ENCODE measurements at places on chromosomes 2 and 18. TPM values are rescaled to one million over a fixed set of nuclear protein-coding genes. Genes with fewer than 3 reads are reported as not detected.

GRCh38 chr18:44915661-44916060 is 235.0 kb downstream of the SETBP1 start:
- DNase-seq: no peak

DNA sequence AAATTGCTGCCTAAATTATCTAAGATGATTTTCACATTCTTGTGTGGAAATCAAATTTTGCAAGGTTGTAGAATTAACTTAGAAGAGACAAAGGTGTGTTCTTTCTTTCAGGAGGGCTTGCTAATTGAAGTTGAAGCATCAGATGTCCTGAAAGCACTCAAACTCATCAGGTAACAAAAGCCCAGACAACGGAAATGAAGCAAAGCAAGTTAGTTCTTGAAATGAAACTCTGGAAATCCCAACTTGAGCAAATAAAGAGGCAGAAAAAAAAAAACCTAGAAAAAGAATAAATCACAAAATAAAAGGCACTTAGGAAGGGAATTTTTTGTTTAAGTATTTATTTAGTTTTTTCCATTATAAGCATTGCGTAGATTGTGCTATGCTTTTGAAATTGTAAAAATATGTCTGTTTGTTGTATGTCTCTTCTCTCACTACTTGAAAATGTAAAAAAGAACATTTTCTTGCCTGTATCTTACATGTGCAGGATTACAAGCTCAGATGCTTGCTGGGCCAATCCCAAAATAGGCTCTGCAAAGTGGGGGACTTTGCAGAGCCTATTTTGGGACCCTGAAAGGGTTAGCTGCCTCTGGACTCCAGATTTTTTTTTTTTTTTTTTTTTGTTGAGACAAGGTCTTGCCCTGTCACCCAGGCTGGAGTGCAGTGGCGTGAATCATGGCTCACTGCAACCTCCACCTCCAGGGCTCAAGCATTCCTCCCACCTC is 46.7 kb downstream of the FAM161A start:
- DNase-seq: no peak

DNA sequence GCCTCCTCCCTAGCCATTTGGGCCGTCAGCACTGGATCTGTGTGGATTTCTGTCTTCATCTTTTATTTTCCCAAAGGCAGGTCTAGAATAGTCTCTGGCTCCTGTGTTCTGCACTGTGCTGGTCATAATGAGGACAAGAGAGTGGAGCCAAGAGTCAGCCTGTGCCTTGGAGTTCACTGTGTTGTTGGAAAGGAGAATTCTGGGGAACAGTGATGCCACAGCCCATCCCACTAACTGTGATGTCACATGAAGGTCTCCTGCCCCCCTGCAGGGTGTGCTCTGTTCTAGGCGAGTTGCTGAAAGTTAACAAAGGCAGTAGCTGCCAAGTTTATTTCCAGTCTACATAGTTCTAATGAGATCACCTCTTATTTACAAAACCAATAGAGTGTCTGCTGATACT is 248.5 kb downstream of the TPGS2 start:
- DNase-seq: no peak

DNA sequence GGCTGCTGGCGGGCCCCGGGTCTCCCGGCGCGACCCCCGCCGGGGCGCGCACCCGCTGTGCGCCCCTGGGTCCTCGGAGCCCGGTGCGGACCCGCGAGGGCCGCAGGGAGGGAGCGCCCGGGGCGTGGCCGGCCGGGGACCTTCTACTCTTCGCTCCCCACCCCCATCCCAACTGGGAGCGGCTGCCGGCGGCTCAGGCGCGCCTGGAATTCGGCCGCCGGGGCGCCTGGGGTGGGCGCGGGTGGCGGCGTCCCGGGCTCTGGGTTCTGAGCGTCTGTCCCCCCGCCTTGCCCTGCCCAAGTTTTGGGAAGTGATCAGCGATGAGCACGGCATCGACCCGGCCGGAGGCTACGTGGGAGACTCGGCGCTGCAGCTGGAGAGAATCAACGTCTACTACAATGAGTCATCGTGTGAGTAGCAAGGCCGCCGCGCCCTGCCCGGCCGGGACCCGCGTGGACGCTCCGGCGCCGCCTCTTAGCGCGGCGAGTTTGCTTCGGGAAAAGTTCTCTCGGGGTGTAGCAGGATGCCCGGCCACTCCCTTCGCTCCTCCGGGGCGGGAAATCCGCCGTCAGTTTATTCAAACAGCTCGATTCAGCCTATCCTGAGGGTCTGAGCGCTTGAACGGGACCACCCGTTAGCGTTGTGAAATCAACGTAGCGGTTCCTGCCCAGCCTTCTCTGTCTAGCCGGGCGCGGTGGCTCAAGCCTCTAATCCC is 502 bp downstream of the TUBB6 start:
- DNase-seq: peak; percentile 42

GRCh38 chr2:56502616-56503015 is 318.8 kb downstream of the CCDC85A start:
- no peak for DNase-seq

DNA sequence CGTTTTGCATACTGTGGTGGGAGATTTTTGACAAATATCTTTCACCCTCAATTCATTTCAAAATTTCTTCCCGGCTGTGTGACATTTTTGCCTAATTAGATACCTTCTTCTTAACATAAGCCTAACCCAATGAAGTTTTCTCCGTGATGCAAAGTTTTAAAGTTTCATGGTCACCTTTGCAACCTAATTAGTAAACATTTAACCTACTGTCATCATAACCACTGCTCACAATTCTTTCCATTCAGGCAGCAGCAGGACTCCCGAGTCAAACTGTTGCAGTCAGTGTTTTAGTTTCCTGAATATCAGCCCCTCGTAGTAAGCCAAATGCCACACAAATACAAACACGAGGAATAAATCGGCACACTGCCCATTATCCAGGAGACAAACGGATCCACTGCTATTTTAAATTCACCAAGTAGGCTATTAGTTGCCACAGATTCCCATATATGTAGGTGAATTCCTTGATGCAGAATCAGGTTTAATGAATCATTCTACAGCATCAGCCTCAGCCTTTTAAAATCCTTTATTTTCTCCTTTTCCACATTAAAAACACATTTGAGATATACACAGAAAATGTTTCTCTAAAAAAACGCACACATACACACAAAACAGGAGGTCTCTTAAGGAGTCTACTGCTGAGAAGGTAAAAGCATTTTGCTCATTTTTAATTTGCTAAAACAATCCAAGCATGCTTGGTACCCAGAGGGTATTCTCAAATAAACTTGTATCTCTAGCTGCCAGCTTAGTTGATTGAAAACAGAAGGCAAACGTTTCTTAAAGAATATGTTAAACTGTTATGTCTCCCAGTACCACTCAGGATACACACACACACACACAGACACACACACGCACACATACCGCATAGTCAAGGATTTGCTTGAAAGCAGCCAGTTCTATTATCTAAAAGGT is 106.5 kb upstream of the KCTD1 start:
- no peak for DNase-seq

- DNase-seq: no peak
Observed at GRCh38 chr2:124480958-124481357, 455.9 kb downstream of the CNTNAP5 start.

DNA sequence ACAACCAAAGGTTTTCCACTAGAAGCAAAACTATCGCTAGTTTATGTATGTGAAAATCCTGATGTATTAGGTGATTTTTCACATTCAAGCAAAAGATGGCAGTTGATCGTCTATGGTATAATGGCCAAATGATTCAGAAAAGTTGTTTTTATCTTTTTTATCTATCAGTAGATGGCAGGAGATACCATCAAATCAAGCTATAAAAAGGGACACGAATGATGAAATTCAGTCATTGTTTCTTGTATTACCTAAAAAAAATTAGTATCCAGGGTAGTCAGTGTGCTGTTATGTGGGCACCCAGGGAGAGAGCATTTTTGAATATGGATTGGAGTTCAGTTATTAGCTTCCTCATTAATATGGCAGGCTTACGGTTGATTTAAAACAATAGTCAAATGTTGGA is 22.9 kb upstream of the CAVIN2 start:
- no peak for DNase-seq

- no peak for DNase-seq
Observed at GRCh38 chr2:54642677-54643430, 80.6 kb upstream of the EML6 start.

- no peak for DNase-seq
Observed at GRCh38 chr2:150211164-150211631, 276.3 kb downstream of the RND3 start.

DNA sequence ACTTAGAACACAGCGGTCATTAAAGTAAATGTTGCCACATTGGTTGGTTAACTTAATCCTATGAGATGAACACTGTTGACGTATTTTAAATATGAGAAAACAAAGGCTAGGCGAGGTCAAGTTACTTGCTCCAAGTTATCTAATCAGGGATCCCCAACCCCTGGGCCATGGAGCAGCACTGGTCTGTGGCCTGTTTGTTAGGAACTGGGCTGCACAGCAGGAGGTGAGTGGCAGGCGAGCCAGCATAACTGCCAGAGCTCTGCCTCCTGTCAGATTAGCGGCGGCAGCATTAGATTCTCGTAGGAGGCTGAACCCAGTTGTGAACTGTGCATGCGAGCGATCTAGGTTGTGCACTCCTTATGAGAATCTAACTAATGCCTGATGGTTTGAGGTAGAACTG is 878.9 kb downstream of the CPS1 start:
- no peak for DNase-seq

DNA sequence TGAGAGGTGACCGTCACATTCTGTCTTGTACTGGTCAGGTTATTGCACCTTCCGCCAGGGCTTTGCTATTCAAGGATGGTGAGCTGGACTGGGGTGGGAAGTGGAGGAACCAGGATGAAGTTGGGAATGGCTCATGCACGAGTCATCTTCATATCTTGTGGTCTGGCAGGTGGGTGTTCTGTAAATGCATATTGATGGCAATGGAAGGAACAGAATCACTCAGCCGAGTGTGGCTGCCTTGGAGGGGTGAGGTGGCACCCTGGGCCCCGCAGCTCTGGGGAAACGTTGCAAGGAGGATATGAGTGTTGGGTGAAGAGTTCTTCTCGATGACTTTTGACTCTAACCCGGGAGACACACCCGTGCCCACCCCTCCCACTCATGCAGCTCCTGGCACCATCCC is 1.2 kb downstream of the NEU2 start:
- DNase-seq: no peak

DNA sequence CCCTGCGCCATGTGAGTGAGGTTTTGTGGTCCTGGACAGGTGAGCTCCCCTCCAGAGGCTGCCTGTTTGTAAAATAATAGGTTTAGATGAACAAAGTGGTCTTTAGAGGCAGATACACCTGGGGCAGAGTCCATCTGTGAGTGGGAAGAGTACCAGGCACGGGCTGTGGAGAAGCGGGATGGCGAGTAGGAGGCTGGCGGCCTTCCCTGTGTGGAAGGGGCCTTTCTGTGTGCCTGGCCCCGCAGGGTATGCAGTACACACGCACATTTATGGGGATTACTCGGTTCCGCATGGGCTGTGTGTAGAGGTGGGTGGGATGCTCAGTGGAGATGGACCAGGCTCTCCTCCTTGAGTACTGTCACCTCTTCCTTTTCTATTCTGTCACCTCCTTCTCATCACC is 64.1 kb downstream of the AGAP1 start:
- no peak for DNase-seq

- no peak for DNase-seq
Observed at GRCh38 chr2:154507186-154507585, 191.3 kb upstream of the KCNJ3 start.

GRCh38 chr18:32335228-32335627 is 135.5 kb downstream of the GAREM1 start:
- no peak for DNase-seq

DNA sequence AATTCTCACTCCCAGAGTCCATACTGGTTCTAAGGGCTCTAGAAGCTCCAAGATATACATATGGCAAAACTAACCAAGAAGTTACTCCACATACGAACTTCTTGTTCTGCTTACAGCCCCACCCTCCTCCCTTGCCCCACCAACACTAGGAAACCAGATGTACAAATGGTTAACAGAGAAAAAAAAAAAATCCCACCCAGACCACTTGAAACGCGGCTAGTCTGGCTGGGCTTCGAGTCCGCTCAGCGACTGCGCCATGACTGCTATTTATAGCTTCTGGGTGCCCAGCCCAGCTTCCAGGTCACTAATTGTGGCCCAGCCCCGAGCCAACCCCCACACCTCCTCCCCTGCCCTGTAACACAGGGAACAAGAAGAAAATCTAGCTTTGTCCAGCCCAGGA is 47.0 kb upstream of the IHH start:
- no peak for DNase-seq

DNA sequence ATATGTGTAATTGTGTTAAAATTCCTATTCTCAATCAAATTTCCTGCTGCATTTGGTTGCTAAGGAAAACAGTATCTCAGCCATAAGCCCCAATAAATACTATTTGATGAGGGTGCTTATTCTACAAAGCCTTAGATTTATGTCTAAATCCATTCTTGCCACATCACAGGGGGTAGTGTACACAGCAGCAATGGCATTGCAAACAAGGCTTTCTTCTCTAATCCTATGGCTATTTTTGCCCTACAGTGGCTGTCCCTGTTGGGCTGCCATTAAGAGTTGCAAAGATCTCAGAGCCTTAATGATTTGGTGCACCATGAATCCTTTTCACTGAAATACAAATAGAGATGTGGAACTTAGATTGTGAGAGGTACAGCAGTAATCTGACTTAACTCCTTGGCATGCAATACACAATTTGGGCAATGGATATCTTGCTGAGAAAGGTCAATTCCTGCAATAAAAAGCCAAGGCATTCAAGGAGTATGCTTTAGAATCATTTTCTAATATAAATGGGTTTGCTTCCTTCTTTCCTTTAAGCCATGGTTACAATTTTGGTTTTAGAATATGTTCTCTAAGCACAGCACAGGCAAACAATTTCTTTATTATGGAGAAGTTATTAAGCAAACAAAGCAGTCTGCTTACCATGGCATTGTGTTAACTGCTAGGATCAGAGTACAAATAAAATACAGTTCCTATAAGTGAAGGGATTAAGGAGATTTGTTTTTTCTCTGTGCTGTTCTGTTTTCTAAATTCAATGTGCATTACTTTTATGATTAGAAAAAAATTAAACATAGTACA is 69.8 kb upstream of the CD302 start:
- DNase-seq: no peak

DNA sequence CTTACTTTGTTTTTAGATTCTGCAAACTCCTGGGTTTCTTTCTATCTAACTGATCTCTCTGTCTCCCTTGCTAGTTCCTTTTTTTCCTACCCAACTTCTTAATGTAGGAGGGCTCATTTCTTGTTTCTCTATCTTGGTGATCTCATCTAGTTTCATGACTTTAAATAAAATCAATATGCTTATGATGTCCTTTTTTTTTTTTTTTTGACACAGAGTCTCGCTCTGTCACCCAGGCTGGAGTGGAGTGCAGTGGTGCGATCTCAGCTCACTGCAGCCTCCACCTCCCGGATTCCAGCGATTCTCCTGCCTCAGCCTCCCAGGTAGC is 42.2 kb upstream of the IL1RL1 start:
- DNase-seq: no peak

- no peak for DNase-seq
Observed at GRCh38 chr2:206232287-206233035, 42.0 kb upstream of the ZDBF2 start.

IL36RN gene
- polyA plus RNA-seq: not detected

KCNK3 gene
- polyA plus RNA-seq: 1.2 TPM

TRABD2A gene
- 0.58 TPM for polyA plus RNA-seq

IL36A gene
- not detected for polyA plus RNA-seq

MBP gene
- 20.4 TPM for polyA plus RNA-seq

TEX44 gene
- not detected for polyA plus RNA-seq

PJVK gene
- polyA plus RNA-seq: 10.3 TPM

G6PC2 gene
- polyA plus RNA-seq: 0.08 TPM

HES6 gene
- polyA plus RNA-seq: 4.6 TPM

ZNF521 gene
- polyA plus RNA-seq: 41.2 TPM

IL37 gene
- 0.26 TPM for polyA plus RNA-seq

ANKAR gene
- 6.6 TPM for polyA plus RNA-seq

STARD6 gene
- 0.25 TPM for polyA plus RNA-seq
